ENCODE measurements at places on chromosomes 11 and 22.

DNA sequence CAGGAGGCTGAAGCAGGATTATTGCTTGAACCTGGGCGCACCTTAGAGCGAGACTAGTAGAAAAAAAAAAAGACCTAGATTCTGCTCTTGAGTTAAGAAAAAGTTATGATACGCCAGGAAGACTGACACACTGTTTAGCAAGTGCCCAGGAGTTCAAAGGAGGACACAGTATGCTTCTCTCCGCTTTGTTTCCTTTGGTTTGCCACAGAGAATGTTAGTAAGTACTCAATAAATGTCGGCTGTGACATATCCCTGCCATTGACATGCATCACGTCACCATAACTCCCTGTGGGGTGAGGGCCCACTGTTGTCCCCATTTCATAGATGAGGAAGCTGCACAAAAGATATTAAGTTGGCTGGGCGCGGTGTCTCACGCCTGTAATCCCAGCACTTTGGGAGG is 7.1 kb downstream of the SPTBN2 start:
- no peak for DNase-seq

- no peak for DNase-seq
Observed at GRCh38 chr11:23539556-23539955, 679.3 kb upstream of the CCDC179 start.

GRCh38 chr11:28347371-28347770 is 239.2 kb downstream of the METTL15 start:
- DNase-seq = no peak

DNA sequence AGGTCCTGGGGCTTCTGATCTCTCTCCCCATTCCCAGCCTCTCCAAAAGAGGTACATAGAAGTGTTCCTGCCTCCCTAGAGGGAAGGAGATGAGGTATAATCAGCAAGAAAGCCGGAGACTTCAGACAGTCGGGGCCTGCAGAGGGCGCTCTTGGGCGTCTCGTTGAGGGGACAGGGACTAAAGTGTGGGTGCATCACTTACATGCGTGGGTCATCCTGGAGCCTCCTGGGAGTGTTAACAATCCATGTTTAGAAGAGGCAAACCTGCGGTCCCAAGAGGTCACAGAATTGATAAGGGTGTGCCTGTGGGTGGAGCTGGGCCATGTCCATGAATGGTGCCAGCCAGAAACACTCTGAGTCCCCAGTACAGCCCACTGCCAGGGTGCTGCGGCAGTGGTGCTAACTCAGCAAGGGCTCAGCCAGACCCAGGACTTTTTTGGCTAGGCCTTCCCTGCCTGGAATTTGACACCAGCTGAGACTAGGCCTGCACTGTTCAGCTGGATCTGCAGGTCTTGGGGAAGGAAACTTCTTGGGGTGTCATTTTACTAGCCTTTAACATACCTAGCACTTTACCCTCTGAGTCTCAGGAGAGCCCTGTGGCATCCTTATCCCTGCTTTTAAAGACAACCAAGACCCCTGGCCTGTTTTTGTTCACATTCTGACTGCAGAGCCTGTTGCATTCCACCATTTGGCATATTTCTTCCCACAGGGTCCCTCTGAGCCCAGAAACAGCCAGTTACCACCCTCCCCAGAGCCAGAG is 5.5 kb downstream of the YDJC start:
- DNase-seq = no peak

GRCh38 chr11:60561254-60561653 is 46.1 kb downstream of the MS4A13 start:
- no peak for DNase-seq

GRCh38 chr22:43209523-43209890 is 22.6 kb upstream of the TTLL12 start:
- no peak for DNase-seq

- DNase-seq = no peak
Observed at GRCh38 chr11:46856605-46857343, 10.7 kb upstream of the CKAP5 start.

GRCh38 chr11:3148255-3148989 is 16.7 kb downstream of the OSBPL5 start:
- DNase-seq = no peak

GRCh38 chr11:12543596-12544415 is 130.4 kb upstream of the TEAD1 start:
- DNase-seq = no peak

DNA sequence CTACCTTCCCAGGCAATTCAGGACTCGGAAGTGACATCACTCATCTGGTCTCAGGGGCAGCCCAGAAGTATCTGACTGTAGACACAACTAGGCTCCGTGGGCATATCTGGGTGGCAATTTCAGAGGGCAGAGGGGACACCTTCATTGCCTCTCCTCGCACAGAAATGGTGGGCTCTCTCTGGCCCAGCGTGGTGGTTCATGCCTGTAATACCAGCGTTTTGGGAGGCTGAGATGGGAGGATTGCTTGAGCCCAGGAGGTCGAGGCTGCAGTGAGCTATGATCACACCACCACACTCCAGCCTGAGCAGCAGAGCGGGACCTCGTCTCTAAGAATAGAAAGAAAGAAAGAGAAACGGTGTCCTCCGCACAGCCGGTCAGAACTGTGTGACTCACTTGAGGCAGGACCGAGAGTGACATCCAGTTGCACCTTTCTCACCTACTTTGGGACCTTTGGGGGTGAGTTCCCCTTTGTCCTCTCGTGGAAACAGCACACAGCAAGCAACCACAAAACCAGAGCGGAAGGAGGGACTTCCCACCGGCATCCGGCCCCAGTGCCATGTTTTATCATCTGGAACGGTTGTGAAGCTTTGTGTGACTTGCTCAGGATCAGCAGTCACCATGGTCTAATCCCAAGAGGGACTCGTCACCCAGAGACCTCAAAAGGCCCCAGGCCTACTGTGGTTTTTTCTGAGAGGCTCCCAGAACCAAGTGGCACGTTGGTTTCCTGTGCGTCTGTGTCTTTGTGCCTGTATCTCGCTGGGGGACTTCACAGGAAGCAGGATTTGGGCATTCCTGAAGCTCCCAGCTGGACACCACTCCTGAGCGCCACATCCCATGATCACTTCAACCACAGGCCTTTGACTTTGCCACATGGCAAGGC is 38.4 kb upstream of the EMID1 start:
- peak; percentile 7 for DNase-seq

GRCh38 chr11:116603728-116604323 is 169.0 kb downstream of the BUD13 start:
- DNase-seq = no peak

- DNase-seq = peak; percentile 50
Observed at GRCh38 chr11:14380947-14381561, 22.1 kb upstream of the RRAS2 start.

DNA sequence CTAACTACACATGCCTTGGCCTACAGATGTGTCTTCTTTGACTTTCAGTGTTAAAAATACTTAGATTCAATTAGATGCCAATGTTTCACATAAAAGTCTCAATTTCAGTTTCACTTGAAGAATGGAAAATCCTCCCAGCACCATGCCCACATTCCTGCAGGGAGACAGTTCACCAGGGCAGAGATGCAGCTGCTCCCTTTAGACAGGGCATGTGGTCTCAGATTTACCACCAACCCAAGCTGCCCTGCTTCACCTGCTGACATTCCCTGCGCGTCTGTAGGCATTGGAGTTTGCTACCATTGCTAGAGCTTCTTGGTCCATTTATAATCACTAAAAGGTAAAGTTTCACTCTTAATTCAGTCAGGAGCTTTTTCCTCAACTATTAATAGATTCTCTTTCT is 113.9 kb downstream of the ARFGAP2 start:
- DNase-seq = no peak
